ENCODE measurements at places on chromosomes 4 and X. TPM values are rescaled to one million over a fixed set of nuclear protein-coding genes. Genes with fewer than 3 reads are reported as not detected.

GYPA gene
- not detected for total RNA-seq

SPP1 gene
- not detected for total RNA-seq

RADX gene
- 2.7 TPM for total RNA-seq

DGAT2L6 gene
- not detected for total RNA-seq

BEX3 gene
- 92.6 TPM for total RNA-seq

RPA4 gene
- 0.34 TPM for total RNA-seq

RBM47 gene
- total RNA-seq = 42.7 TPM

RNF212 gene
- 0.71 TPM for total RNA-seq

PCDH18 gene
- 0.21 TPM for total RNA-seq

ANOS1 gene
- total RNA-seq = 4.0 TPM

ERAS gene
- total RNA-seq = not detected

GIMD1 gene
- total RNA-seq = not detected

ANXA3 gene
- total RNA-seq = 1,826 TPM

PRSS12 gene
- total RNA-seq = 31.1 TPM

MAGEB2 gene
- not detected for total RNA-seq

SMARCA1 gene
- total RNA-seq = 27.0 TPM

BCOR gene
- total RNA-seq = 8.5 TPM

SSX4B gene
- not detected for total RNA-seq

PAGE5 gene
- total RNA-seq = not detected

EVC2 gene
- 8.2 TPM for total RNA-seq

KDM5C gene
- total RNA-seq = 185 TPM

EIF2S3 gene
- total RNA-seq = 273 TPM

ITIH6 gene
- not detected for total RNA-seq

GPRASP1 gene
- total RNA-seq = 1.3 TPM

PRDM8 gene
- total RNA-seq = 0.36 TPM

SLC6A8 gene
- total RNA-seq = 77.4 TPM

TACR3 gene
- total RNA-seq = not detected

MAGED4 gene
- total RNA-seq = 0.57 TPM

RASGEF1B gene
- 5.6 TPM for total RNA-seq

H2BW2 gene
- not detected for total RNA-seq

FTSJ1 gene
- total RNA-seq = 96.5 TPM

ZNF827 gene
- total RNA-seq = 11.5 TPM
